Activated CD4-positive, alpha-beta T cell treated with anti-CD3 and anti-CD28 coated beads for 24 hours (primary cell): ENCODE measurements at places on chromosomes 4 and X.

DNA sequence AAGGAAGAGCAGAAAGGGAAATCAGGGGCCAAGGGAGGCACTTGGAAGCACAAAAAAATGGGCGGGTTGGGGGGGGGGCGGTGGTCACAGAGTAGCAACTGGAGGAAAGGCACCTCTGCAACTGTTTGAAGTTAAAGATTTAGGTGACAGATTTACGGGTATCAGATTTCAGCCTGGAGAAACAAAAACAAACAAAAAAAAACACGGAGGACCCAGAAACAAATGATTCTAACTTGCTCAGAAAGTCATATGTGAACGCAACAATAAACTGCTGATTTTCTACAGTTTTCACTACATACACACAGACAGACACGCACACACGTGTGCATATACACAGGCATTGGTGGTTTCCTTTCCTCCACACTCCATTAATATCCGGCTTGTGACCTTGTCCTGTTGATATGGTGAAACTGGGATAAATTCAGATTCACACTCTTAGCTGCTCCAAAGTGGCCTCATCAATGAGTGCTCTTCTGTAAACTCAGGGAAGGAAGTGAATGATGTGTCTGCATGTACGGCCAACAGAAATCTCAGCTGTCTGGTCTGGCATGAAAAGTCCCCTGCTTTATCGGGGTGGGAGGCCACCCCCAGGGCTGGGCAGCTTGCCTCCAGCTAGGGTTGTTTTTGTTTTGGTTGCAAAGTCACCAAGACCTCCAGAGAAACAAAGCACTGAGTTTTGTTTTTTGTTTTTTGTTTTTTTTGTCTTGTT is 54.3 kb downstream of the CHST7 start:
- DNase-seq: no peak

GRCh38 chr4:153348006-153348405 is 3.5 kb downstream of the MND1 start:
- no peak for DNase-seq

- no peak for DNase-seq
Measured at GRCh38 chrX:22237479-22237878, 35.2 kb upstream of the CBLL2 start.

DNA sequence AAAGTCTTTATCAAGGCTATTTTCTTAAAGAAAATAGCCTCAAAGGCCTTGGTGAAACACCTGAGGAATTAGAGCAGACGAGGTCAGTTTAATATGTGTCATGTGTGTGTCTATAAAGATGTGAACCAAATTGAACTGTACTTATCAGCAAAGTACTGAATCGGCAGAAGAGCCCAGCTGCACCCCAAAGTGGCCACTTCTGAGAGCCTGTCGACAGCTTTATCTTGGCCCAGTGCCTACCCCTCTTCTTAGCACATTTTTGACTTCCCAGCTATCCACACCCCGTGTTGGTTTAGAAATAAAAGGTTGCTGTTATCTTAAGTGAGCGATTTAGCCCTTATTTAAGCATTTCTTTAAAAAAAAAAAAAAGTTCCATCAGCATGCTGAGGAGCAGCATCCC is 329.7 kb downstream of the FBXW7 start:
- DNase-seq: no peak

DNA sequence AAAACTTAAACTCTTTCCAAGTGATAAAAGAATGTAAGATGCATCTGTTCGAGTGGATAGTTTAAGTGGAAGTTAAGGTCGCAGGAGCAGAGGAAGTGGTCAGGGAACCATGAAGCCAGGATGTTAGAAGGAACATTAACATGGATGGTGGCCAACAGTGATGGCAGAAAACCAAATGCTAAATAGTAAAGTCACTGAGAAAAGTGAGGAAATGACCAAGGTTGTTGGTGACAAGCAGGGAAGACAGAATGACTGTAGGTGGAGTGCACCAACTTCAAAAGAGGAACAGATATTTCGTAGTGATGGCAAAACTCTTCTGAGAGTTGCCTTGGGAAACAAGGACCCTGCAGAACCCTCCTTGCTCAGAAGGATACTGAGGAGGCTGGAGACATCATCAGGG is 226.2 kb downstream of the PALLD start:
- DNase-seq: no peak

DNA sequence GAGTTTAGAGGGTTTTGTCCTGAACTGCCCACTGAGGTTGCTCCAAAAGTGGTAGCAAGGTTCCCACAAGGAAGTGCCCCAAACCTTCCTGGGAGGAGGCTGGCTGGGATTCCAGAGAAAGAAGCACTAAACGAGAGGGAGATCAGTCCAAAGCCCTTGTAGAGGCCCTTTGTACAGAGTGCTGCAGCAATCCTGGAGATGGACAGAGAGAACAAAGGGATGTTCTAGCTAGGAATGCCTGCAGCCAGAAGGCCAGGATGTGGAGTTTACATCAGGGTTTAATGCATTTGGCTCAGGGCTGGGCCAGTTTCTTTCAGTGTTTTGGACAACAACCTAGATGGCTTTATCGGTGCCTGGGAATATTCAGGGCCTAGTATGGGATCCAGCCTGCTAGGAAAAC is 2155.1 kb upstream of the AGA start:
- DNase-seq: no peak

DNA sequence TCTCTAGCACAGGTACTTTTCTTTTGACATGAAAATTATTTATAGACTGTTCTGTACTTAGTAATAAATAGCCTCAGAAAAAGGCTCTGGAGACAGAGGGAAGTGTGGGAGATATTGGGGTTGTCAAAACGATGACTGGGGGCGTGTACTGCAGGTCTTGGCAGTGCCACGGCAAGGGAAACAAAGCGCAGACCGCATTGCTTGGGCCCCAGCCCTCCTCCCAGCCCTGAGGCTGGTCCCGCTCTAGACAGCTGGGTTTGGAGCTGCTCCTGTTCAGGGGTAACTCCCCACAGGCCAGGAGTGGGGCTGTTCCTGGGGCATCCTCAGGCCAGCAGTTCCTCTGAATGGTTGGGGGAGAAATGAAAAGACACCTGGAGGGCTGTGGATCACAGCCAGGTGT is 131.7 kb downstream of the RASL11B start:
- DNase-seq: no peak

DNA sequence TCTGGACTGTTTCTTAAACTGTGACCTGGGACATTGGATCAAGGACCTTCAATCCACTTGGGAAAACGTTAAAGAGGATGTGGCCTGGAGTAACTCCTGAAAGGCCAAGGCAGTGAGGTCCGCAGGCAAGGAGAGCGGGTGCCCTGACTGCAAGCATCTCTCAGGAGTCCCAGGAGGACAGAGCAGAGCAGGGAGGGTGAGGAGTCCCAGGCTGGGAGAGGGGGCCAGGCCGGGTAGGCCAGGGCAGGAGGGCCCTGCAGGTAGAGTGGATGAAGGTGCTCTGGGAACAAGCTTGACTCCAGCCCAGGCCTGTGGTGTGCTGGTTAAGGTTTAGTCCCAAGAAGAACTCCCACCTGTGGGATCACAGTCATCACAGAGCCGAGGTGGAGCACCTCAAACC is 13.8 kb downstream of the PNMA6E start:
- no peak for DNase-seq

GRCh38 chrX:107429090-107429489 is 20.4 kb upstream of the FRMPD3 start:
- DNase-seq: no peak

GRCh38 chr4:183349673-183350072 is 27.4 kb upstream of the CLDN24 start:
- no peak for DNase-seq

DNA sequence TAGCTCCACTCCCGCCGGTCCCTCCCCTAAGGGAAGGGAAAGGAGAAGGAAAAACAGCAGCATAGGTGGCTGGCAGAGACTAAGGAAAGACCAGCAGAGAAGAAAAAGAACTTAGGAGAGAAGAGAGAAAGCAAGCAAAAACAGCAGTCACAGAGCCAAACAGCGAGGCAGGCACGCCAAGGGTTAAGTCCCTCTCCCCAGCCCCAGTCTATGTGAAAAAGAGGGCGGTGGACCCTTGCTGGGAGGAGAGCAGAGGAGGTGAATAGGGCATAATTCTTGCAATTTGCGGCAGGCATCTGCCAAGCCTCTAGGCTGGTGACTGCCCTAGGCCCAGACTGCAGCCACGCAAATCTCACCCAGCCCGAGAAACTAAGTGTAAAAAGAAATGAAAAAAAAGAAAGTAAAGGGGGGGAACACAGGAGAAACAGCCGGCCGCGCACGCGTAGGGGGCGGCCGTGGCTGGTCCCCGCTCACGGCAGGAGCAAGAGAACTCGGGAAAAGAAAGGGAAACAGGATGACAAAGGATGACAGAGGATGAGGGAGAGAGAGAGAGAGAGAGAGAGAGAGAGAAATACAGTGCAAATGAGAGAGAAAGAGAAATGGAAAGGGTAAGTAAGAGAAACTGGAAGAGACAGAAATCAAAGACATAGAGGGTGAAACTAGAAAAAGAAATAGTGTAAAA is 48.6 kb downstream of the MAGEA9 start:
- DNase-seq: no peak

- DNase-seq: no peak
Measured at GRCh38 chr4:138967313-138967712, 48.3 kb upstream of the NOCT start.

GRCh38 chr4:82380831-82381230 is 7.0 kb upstream of the HNRNPD start:
- DNase-seq: no peak

- DNase-seq: no peak
Measured at GRCh38 chr4:152424977-152425376, 110.9 kb downstream of the FBXW7 start.

DNA sequence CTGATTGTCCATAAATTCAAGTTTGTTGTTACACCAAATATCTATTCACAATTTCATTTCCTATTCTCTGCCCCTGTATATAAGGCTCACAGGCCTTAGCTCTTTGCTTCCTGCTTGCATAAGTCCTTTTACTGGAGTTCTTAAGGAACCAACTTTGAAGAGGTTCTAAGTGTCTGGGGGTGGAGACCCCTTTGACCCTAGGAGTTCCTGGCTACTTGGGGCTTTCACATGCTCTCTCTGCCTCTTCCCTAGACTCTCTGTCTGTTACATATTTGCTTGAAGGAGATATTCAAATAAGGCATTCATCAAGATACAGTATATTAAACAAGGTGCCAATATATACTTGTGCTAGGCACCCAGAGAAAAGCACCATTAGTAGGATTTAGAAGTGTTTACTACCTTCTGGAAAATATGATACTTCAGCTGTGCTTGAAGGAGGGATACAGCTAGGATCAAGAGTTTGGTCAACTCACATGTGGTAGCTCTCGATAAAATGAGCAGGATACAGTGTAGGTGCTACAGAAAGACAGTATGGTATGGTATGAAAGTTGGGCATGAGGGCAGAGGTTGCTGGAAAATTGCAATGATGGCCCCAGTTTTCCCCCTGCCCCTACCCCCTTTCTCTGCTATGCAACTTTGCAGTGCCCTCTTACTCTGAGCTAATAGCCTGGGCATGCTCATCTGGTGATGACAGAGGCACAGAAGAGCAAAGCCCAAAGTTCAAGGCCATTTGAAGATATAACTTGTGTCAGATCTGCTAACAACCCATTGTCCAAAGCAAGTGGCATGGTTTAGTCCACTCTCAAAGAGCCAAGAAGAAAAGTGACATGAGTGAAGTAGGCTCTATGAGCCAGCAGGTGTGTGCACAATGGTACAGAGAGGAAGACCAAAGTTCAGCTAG is 107.6 kb upstream of the CPEB2 start:
- no peak for DNase-seq

DNA sequence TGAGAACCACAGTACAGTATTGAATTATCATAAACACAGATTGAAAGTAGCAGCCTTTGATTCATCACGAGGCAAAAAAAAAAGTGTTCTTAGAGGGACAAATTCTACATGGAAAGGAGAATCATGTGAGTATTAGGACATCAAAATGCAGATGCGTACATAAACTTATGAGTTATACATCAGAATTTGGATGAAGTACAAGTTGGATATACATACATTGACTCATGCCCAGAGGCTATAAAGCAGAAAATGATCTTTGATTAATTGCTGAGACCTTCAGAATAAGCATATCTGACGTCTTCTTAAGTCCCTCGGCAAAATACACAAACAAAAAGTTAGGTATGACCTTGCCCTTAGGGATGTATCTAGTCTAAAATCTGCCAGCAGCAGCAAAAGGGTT is 206.4 kb downstream of the LDB2 start:
- no peak for DNase-seq

DNA sequence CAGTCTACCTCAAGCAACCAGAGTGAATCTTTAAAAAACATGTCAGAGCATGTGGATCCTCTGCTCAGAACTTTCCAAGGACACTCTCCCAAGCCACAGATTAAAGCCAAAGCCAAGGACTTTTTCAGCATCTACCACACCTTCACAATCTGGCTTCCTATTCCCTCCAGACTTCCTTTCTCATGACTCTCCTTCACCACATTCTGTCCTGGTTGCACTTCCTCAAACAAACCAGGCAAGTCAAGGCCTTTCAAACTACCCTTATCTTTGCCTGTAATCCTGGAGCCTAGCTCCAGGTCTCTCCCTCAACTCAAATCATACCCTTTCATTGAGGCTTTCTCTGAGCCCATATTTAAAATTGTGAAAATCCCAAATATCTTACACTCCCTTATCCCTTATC is 191.6 kb upstream of the GALNTL6 start:
- DNase-seq: no peak

- DNase-seq: no peak
Measured at GRCh38 chr4:151227731-151228130, 49.2 kb upstream of the PRSS48 start.

GRCh38 chr4:102036619-102037376 is 246.3 kb downstream of the BANK1 start:
- no peak for DNase-seq

DNA sequence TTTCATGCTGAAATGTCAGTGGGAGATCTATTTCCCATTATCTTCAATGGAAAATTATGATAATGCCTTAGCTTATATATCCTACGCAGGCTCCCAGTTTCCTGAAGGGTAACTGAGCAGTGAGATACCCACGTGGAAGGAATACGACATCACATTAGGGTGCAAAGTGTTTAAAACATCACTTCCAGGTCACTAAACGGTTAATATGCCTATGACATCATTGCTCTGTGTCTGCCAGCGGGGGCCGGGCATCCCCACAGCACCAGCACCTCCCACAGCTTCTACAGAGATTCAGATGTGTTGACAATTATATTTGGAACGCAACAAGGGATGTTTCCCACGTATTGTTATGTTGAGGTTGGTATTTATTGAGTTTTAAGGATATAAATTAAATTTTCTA is 27.1 kb downstream of the TMEM271 start:
- DNase-seq: no peak

DNA sequence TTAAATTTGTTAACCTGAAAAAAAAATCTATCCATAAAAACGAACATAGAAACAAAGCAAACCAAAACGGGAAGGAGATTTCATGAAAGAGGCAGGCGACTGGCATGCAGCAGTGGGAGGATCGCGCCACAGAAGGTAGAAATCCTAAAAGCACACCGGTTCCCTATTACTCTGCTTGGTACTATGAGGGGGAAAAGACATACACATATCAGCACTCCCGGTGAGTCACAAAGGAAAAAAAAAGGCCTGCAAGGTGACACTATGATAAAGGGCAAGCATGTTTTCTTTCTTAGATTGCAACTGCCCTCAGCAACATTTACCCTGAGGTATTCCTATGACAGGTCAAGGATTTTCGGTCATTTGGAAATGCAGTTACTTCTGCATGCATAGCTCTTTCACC is 60.6 kb upstream of the NAP1L5 start:
- DNase-seq: no peak
